ENCODE measurements at places on chromosomes 6 and 20. TPM values are rescaled to one million over a fixed set of nuclear protein-coding genes. Genes with fewer than 3 reads are reported as not detected.

The CTSZ gene
- 10.6 TPM for total RNA-seq

The ZC2HC1B gene
- total RNA-seq, result not detected

The SLC26A8 gene
- 5.7 TPM for total RNA-seq

The MUC22 gene
- not detected for total RNA-seq

The CTNNBL1 gene
- total RNA-seq, result 61.1 TPM

DNA sequence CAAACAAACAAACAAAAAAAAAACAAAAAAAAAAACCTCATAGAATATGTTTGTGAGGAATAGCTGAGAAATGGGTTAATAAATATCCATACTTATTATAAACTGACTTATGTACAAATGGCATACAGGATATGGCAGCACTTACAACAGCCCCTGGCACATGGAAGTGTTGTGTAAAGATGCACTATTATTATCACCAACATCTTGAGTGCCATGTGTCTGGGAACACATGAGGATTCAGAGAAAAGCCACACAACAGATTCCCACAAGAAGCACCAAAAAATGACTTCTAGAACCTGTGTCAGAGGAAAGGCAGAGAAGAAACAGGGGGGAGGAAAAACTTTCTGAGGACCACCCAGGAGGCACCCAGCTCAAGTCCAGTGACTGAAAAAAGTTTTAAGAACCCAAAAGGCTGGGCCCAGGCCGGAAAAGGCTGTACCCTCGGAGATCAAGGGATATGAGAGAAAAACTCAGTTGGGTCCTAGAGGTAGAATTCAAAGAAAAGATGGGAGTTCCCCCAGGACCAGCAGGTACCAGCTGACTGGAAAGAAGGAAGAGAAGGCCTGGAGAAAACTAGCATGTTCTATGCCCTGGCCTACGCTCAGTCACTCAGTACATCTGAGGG is 9.4 kb upstream of the TAF8 start:
- no peak for DNase-seq

DNA sequence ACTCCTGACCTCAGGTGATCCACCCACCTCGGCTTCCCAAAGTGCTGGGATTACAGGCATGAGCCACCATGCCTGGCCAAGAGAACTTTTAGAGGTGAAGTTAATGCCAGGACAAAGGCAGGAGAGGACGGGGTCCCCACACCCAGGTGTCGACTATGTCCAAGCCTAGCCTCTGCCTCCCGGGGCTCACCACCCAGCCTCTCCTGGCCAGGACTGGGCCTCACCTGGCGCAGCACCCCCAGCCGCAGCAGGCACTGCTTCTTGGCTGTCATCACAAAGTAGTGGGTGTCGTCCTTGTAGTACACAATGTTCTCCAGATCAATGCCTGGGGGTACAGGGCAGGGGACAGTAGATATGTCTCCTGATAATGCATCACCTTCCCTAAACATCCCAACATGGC is 4.2 kb downstream of the MICAL1 start:
- no peak for DNase-seq

DNA sequence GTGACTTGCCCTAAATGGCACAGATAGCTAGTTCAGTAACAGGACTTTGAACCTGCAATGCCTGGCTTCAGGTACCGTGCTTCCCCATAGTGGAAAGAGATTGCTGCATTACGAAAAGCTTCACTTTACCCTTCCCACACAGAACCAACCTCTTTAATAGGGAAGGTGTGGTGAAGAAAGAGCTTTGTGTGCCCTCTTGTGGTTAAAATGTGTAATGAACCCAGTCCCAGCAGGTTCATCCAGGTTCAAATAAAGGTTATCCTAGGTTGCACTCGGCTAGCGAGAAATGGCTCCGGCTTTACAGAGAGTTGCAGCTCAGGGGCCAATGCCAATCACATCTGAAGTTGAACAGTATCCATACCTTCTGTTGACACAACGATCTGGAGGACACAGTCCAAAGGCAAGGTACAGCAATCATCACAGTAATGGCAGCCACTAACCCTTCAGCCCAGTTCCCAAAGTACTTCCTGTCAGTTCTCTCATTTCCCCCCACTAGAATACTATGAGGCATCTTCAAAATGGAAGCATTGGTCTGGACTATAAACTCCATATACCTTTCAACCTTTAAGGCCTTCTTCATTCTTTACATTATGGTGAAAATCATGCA is 3.0 kb downstream of the DEFB115 start:
- no peak for DNase-seq

DNA sequence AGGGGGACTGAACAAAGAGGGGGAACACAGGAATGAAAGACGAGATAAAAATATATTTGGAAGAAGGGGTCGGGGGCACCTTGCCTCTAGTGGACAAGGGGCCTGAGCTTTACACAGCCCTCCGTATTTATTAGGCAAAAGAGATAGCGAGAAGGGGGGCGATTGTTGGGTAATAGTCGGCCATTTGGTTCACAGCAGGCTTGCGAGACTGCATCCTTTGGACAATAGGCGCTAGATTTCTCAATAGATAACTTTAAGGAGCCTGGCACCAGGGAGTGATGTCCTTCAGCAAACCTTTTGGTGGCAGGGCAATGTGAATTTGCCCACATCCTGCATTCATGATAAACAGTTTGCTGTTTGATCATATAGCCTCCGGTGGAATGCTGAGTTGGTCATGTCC is 3.0 kb upstream of the NANP start:
- no peak for DNase-seq

All from frontal cortex (tissue), 4 donors.